ENCODE measurements at places on chromosomes 2 and 18.
A peak's percentile ranks its signal among the peaks of the same experiment; 100 is the strongest.

DNA sequence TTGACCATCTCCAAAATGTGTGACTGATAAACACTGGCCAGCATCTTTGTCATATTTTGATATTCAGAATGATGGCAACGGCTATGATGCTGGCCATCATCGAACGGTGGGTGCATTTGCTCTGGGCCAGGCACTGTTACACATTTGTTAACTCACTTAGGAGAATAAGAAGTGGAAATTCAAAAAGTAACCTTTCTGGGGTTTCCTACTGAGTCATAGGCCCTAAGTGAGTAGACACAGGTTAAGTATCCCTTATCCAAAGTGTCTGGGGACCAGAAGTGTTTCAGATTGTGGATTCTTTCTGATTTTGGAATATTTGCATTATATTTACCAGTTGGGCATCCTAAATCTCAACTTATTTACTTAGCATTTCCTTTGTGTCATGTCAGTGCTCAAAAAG lies 64.7 kb upstream of the TMEM87B start:
- no peak for DNase-seq

GRCh38 chr18:32287873-32288272 lies 98.0 kb downstream of the MEP1B start:
- DNase-seq = no peak

GRCh38 chr18:73331212-73331772 lies 463.5 kb upstream of the NETO1 start:
- no peak for DNase-seq

GRCh38 chr18:11671156-11671555 lies 17.9 kb upstream of the GNAL start:
- no peak for DNase-seq

- DNase-seq = no peak
These were observed 642 bp upstream of the STEAP3 start for GRCh38 chr2:119222863-119223520.

- no peak for DNase-seq
These were observed 3.9 kb downstream of the HEATR5B start for GRCh38 chr2:37080266-37080665.

DNA sequence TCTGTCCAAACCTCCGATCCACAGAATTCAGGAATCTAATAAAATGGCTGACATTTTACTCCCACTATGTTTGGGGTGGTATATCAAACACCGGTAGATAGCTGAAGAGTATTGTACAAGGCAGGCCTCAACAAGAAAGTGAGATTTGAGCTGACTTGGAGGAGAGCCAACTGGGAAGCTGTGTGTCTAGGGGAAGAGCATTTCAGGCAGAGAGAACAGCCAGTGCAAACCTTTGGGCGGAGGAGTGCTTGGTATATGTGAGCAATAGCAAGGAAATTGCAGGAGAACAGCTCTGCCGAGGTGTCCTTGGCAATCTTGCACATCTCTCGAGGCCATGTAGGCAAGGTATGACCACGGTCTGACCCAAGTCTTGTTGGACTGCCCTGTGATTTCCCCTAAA lies 1.8 kb upstream of the MERTK start:
- peak; percentile 64 for DNase-seq

DNA sequence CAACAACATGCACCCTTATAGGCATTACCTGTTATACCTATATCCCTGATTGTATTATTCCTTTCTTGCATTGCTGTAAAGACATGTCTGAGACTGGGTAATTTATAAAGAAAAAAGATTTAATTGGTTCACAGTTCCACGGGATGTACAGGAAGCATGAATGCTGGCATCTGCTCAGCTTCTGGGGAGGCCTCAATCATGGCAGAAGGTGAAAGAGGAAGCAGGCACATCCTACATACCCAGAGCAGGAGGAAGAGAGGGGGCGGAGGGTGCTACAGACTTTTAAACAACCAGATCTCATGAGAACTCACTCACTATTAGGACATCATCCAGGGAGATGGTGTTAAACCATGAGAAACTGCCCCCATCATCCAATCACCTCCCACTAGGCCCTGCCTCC lies 191.7 kb upstream of the SPHKAP start:
- no peak for DNase-seq

- no peak for DNase-seq
These were observed 21.6 kb downstream of the BMP10 start for GRCh38 chr2:68849579-68850030.

All from NCI-H510A treated with DMSO at 0.1 percent for 48 hours (cell line).